ENCODE measurements at places on chromosomes 6 and 20.

DNA sequence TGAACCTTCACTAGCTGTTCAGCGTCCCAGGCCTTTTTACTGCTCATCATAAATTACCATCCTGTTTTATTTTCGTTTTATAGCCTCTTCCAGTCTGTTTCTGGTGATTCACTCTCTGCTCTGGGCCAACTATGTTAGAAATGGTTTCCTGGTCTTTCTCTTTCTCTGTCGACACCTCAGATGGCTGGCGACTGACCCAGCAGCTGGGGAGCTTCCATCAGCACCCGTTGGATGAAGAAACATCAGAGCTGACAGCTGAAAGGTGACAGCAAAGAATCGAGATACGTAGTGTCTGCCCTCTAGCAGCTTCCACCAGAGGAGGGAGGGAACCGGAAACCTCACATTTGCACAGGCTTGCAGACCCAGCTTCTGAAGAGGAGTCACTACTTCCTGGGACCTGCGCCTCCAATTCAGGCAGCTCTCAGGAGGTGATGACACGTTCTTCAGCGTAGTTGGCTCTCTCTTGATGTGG, 82.9 kb upstream of the MLN start:
- peak; percentile 30 for DNase-seq

GRCh38 chr20:49657118-49657901, 56.4 kb downstream of the B4GALT5 start:
- DNase-seq: no peak

DNA sequence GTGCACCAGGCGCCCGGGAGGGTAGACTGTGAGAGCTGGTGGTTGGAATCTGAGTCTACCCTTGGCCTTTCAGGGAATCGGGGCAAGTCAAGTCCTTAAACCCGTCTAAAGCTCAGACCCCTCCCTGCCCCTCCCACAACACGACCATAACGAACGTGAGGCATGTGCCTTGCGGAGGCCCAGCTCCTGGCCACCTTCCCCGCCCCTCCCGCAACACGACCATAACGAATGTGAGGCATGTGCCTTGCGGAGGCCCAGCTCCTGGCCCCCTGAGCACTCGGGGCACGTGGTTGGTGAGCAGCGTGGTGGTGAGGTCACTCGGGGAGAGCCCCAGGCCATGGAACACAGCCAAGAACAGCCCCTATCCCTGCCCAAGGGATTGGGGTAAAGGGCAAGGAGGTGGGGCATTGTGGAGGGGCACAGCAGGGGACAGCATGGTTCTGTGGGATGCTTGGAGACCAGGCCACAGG, 132.2 kb downstream of the TAF4 start:
- DNase-seq: no peak

GRCh38 chr20:51493346-51493791, 49.1 kb downstream of the NFATC2 start:
- no peak for DNase-seq

DNA sequence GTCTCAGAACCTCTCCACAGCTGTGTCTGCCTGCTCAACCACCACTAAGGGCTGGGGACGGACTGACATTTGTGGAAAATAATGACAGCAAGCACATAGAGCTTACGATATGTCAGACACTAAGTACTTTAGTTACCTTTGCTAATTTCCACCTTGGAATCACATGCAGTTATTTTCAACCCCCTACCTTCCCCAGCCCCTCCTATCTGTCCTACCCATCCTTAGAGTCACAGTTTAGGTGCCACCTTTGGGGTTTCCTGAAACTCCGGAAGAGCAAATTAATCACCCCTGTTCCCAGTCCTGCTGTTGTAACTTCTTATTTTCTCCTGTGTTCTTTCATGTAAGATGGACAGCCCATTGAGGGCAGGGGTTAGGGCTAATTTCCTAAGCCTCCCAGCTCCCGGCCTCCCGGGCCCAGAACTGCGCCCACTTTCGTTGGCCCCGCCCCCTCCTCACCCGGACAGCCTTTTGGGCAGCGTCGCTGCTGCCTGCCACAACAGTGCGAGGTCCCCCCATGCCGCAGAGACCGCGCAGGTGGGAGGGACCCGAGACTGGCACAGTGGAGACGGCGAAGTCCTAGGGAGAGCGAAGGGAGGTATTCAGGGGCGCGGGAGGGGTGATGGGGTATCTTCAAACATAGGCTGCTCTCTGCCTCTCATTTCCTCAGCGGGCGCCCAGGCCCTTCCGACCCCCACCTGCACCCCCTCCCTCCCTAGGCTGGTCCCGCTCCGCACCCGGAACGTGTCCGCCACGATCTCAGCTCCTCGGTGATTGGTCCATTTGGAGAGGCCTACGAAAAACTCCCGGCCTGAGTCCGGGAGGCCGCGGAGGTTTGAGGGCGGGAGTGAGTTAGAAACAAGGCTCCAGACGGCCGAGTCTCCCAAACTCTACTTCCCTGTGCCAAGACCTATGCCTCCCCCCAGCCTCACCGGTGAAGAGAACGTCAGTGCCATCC, 1.1 kb downstream of the DDAH2 start:
- DNase-seq: no peak

GRCh38 chr20:14955399-14955798, 618.0 kb upstream of the FLRT3 start:
- no peak for DNase-seq

- no peak for DNase-seq
Measured at GRCh38 chr20:50826121-50826520, 31.3 kb downstream of the BCAS4 start.

DNA sequence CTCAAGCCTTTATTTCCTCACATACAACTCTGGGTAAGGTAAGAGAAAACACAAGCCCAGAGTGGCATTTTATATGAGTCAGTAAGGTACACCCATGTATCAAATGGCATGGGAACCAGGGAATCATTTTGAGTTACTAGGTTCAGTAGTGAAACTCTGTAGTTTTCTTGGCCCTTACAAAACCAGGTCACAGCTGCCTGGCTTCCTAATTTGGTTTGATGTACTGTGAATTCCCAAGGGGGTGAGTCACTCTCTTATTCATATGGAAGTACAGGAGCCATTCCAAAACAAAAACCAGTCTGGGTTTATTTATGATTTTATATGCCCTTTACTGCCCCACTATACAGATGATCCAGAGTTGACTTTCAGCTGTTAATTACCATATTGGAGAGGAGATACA, 70.7 kb downstream of the PDE7B start:
- peak; percentile 95 for DNase-seq

- DNase-seq: peak; percentile 59
Measured at GRCh38 chr6:127053032-127053874, 65.2 kb upstream of the RSPO3 start.

DNA sequence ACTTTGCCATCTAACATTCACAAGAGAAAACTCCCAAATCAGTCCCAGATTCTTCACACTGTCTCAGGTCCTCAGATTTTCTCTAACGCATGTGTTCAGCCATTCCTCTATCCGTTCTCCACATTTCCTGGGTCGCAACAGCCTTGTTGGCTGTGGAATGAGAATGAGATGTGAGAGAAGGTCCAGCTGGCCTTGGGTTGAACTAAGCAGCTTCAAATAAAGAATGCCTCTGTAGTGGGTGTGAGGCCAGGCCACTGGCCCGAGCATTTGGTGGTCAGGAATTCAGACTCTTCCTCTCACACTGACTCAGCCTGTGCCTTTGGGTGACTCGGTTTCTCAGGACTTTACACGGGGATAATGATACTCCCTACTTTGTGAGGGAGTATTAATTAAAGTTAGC, 73.8 kb upstream of the CCN6 start:
- DNase-seq: no peak

DNA sequence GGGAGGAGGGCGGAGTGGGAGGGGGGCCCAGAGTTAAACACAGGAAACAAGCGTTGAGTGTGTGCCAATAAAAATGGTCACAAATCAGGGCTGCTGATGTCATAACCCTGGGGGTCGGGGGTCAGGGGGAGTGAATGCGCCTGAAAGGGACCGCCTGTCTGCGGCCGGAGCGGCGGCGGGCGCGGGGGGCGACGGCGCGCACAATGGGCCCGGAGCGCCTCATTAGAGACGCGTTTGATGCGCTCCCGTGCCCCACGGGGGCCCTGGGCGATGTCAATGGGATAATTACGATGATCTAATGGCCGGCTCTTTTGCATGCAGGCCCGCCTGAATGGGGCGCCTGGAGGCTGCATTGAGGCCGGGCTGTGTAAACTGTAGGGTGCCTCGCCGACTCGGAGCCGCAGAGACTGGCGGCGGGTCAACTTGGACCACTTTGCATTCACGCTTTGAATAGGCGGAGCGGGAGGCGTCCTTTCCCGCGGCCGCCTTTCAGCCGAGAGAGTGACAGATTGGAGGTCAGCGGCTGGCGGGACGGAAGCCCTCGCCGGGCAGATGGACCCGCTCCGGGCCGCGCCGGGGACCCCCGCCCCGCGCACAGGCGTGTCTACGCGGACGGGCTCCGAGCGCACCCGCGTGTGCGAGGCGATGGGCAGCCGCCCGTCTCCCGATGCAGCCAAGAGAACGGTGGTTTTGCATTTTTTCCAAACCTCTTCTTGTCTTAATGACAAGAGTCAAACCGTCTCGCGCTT, 296.1 kb downstream of the TFAP2C start:
- no peak for DNase-seq

- DNase-seq: no peak
Measured at GRCh38 chr6:150696190-150696589, 96.5 kb downstream of the PLEKHG1 start.

GRCh38 chr20:18240997-18241396, 47.3 kb upstream of the ZNF133 start:
- no peak for DNase-seq

DNA sequence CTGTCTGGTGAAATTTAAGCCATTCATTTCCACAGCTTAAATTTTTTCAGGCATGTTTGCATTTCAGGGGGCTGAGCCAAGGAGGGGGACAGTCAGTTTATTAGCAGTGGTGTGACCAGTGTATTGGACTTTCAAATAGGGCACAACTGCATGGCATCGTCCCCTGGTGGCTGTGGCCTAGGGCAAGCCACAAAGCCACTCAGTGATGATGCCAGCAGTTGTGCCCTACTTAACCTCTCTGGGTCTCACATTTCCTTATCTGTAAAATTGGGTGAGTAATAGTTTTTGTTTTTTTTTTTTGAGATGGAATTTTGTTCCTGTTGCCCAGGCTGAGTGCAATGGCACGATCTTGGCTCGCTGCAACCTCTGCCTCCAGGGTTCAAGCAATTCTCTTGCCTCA, 48.0 kb downstream of the CDC5L start:
- DNase-seq: no peak

DNA sequence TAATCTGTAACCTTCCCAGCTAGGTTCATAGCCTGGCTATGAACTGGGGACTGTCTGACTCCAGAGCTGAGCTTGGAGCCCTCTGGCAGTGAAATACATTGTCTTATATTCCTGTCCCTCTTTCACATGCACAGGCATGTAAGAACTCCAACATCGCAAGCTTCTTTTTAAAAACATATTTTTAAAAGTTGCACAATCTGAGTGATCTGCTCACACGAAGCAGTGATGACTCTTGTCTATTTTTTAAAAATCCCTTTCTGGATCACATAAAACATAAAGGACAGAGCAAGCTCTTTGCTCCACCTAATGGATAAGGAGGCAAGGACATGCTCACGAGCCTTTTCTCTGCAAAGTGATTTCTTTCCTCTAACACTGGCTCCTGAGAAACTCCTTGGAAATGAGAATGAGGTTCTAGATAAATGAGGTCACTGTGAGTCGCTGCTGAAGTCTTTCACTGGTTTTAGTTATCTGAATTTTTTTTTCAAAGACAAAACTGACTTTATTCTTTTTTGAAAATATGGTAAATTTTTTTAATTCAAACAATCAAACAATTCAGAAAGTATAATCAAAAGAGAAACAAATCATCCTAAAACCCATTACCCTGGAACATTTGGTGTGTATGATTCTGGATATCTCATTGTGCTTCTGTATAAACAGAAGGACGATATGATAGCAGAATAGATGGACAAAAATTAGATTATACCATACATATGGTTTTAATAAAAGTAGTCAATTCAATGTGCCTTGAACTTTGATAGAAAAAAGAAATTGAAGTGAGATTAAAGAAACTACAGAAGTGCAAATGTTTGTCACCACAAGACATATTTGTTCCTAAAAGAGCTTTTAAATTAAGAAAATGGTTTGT, 30.8 kb downstream of the IL20RA start:
- DNase-seq: peak; percentile 63

DNA sequence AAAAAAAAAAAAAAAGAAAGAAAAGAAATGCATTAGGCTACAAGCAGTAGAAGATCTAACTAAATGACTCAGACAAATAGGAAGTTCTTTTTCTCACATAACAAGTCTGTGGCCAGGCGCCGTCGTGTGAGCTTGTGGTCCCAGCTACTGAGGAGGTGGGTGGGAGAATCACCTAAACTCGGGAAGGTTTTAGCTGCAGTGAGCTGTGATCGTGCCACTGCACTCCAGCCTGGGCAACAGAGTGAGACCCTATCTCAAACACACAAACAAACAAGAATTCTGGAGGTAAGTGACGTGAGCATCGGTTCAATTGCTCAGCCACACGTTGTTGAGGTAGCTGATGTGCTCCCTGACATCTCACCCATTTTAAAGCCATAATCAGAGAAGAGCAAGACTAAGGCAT, 37.9 kb upstream of the SLC23A2 start:
- DNase-seq: no peak

- DNase-seq: peak; percentile 91
Measured at GRCh38 chr6:38262026-38262425, 377.7 kb downstream of the BTBD9 start.

GRCh38 chr20:3165473-3166337, 6.0 kb upstream of the FASTKD5 start:
- DNase-seq: peak; percentile 48

DNA sequence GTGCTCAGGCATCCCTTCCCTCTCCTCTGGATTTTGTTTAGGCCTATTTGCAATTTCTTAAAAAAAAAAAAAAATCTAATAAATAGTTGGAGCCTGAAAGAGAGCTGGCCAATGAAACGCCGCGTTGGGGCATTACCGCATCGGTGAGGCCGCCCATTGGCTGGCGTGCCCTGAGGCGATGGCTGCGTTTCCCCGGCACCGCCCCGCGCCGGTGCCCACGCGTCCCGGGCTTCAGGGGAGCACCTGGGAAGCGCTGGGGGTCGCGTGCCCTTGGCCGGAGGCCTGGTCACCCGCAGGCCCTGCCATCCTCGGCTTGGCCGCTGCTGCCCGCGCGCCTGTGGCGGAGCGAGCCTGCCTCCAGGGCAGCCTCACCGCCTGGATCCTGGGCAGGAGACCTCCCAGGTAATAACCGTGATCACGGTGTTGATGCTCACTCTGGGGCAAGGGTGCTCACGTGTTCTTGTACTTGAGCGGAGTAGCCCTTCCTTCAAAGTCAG, 155.4 kb downstream of the NRN1 start:
- no peak for DNase-seq

GRCh38 chr6:133749427-133749826, 139.5 kb upstream of the TCF21 start:
- DNase-seq: no peak

GRCh38 chr6:57198926-57199636, 23.0 kb downstream of the RAB23 start:
- DNase-seq: no peak

GRCh38 chr6:148247386-148248063, 95.1 kb upstream of the SASH1 start:
- DNase-seq: no peak

GRCh38 chr20:20837574-20838021, 125.2 kb upstream of the RALGAPA2 start:
- DNase-seq: peak; percentile 27

GRCh38 chr6:140370441-140370840, 996.0 kb upstream of the CITED2 start:
- DNase-seq: no peak

- no peak for DNase-seq
Measured at GRCh38 chr20:51768759-51769517, 748 bp upstream of the ATP9A start.

All from HT1080 (cell line).